ENCODE measurements at places on chromosomes 13 and 19.

DNA sequence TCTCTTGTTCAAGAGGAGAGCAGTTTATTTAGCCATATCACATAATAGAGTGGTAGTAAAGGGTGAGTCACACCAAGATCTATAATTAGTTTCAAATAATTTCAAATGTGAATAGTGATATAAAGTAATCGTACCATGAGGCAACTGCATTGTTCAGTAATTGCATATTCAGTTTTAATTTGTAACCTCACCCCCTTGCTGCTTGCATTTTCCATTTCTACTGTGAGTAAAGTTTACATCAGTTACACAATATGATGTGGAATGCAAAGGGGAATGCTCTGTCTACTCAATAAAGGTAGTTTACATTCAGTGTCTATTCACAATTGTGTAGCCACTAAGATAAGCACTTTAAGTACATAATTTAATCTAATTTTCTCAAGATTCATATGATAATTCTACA lies 1695.7 kb upstream of the SPRY2 start:
- DNase-seq: no peak

GRCh38 chr13:27250833-27251165 lies 559 bp upstream of the RPL21 start:
- DNase-seq: no peak

GRCh38 chr13:97423300-97424045 lies 10.5 kb upstream of the RAP2A start:
- DNase-seq: no peak

DNA sequence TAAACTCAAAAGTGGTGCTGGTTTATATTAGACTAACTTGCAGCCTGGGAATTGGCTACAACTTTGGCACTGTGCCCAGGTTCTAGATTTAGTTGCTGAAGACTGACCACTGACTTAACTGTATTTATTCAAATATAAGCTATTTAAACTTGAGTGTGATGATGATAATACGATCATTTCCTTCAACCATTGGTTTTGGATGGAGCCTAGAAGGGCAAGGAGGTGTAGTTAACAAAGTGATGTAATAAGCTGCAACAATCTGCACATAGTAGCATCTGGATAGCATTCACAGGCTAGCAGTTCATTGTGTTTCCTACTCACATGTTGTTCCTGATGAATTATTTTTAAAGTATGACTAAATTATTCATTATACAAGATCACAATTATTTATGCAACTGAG lies 55.2 kb upstream of the DACH1 start:
- no peak for DNase-seq

- no peak for DNase-seq
These were observed 13.6 kb downstream of the POLR2E start for GRCh38 chr19:1081301-1082164.

- no peak for DNase-seq
These were observed 176.6 kb downstream of the KLF5 start for GRCh38 chr13:73235385-73235784.

- peak; percentile 21 for DNase-seq
These were observed 2.2 kb downstream of the PNMA8B start for GRCh38 chr19:46493236-46494145.

- DNase-seq: no peak
These were observed 44.1 kb downstream of the SMAD9 start for GRCh38 chr13:36875961-36876360.

DNA sequence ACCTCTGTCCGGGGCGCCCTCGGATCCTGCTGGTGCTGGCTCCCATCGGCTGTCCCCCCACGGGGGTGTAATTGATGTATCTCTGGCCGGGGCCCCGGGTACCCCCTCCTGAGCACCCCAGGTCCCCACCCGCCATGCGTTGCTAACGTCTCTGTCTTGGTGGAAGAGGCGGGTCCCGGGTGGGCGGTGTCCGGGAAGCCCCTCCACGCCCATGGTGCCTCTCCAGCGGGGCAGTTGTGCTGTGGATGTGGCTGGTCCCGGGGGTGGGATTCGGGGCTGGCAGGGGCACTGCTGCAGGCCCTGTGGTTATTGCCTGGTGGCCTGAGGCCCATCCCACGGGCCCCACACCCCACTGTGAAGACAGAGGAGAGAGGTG lies 4.9 kb downstream of the DIRAS1 start:
- DNase-seq: no peak

- no peak for DNase-seq
These were observed 57.9 kb downstream of the LNX2 start for GRCh38 chr13:27562457-27562856.
